ENCODE measurements at places on chromosomes 3 and 15.

GRCh38 chr15:65100442-65100841, 14.6 kb downstream of the UBAP1L start:
- no peak for DNase-seq

DNA sequence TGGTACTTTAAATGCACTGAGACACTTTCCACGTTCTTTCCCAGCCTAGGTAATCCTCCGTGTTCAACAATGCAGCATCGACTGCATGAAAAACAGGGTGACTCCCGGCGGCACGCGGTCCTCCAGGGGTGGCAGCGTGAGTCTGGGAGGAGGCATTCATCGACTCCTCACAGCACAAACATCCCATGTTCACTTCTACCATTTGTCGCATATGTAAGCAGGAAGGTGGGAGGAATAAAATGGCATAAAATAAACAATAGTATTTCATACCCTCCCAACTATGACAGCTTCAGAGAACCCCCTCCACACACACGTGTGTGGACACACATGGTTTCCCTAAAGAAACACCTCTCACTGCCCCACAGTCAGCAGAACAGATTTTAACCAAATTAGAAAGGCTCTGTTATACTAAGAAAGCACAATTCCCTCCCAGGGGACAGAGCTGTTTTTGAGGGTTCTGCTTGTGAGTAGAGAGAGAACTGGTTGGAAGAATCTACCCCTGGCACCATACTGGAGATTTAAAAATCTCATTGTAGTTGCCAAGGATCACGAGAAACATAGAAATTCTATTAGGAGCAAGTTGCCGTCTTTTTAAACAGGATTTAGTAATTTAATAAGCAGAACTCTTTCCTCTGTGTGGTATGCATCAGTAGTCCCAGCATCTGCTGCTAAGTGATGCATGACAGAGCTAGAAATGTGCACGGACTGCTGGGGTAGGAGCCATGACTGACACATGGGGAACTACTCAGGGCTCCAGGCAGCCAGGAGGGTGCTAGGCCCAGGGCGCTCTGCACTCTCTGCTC, 6.0 kb downstream of the FAM43A start:
- no peak for DNase-seq

- DNase-seq = no peak
Measured at GRCh38 chr3:78993375-78993774, 774.4 kb downstream of the ROBO1 start.

GRCh38 chr3:69181592-69182211, 59.3 kb upstream of the LMOD3 start:
- DNase-seq = no peak

DNA sequence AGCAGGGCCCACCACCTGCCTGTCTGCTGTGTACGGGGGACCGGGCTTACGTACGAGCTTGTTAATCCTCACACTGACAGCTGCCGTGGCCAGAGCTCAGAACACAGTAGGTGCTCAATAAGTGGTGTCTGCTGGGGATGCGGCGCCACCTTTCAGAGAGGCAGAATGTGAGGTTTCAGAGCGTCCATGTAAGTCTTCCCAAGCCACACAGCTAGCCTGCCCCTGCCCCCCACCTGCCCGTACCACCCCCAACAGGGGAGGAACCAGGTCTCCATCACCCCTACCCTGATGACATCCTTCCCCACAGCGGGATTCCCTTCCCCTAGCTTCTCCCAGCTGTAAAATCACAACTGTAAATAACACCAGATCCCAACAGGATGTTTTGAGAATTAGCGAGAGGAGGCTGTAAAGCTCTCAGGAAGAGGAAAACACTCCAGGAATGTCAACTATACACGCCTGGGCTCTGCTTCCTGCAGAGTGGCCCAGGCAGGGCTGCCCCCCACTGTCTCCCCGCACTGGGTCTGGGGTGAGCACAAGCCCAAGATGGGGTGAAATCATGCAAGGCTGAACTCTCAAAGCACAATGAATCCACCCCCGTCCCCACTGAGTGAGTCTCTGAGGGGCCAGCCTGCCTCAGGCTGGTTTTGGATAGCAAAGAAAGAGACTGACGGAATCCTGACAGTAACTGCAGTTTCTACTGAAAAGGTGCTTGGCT, 250.1 kb upstream of the LYSMD4 start:
- no peak for DNase-seq

- DNase-seq = no peak
Measured at GRCh38 chr3:170809007-170809974, 60.7 kb downstream of the RPL22L1 start.

DNA sequence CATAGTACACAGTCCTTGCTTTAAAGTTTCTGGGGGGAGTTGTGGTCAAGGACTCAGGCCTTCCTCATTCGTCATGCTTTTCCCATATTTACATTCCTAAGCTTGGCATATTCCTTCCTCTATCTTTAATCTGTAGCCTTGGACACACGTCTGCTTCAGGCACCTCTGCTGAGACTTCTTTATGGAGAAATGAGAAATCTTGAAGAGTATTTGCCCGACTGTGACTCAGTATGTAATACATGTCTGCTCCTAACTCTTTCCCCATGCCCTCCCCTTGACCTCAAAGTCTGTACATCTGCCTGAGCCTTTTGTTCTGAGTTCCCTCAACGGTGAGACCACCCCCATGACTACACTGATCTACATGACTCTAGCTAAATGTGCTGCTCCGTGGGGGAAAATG, 246.1 kb downstream of the SI start:
- DNase-seq = no peak

GRCh38 chr3:156478891-156479290, 76.0 kb downstream of the SSR3 start:
- no peak for DNase-seq

DNA sequence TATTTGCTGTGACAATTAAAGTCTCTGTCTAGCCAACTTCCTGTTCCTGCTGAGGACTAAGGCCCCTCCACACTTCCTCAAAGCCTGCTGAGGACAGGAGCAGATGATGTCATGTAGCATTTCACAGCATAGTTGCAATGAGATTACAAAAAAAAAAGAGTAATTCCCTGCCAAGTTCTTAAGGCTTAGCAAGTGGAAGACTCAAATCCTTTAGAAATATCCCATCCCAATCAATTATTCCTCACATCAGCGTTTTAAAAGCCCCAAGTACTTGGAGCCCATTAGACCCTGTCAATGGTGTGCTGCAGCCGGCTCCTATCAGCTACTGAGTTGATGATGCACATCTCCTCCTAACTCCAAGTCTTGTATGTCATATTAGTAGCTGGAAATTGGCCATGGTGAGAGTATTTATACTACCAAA, 51.7 kb downstream of the TRANK1 start:
- no peak for DNase-seq

- DNase-seq = no peak
Measured at GRCh38 chr3:68666429-68667136, 265.8 kb downstream of the TAFA4 start.

DNA sequence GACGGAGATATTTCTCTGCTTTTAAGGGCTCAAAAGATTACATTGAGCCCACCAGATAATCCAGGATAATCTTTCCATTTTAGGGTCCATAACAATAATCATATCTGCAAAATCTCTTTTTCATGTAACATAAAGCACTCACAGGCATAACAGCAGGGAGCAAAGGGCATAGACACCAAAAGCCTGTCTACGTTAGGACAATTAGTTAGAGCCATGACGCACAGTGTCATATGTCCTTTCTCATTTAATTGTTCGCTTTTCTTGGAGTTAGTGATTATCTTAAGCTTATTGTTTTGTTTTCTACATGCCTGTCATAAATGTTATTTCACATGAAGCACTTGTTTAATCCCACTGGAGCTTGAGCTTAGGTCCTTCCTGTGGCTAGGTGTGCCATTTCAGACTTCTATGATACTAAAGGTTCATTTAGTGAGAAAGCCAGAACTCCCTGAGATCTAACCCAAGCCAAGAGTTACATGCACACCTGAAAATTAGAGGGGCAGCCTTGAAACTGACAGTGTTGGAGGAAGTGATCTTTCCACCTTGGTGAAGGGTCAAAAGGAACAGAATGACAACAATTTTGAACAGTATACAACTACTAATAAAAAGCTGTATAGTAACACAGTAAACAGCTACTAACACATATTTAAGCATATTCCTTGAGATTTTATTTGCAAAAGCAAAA, 11.7 kb upstream of the HHATL start:
- DNase-seq = no peak

- DNase-seq = no peak
Measured at GRCh38 chr3:142273501-142273900, 48.1 kb upstream of the GK5 start.

DNA sequence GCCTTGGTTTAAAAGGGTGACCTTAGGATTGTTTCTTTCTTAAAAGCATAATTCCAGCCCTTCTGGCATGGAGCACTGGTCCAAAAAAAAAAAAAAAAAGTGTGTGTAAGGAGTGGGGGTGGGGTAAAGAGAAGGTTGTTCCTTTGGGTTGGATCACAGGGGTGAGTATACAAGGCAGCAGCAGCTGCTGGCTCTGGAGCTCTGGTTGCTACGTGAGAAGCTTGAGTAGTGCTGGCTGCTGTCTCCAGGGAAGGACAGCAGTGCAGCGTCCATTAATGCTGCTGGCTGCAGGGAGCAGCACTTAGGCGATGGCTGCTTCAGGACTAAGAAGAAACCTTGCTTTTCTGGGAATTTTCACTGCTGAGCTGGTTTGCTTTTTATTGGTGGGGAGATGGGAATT, 2.3 kb downstream of the SETD5 start:
- DNase-seq = no peak

DNA sequence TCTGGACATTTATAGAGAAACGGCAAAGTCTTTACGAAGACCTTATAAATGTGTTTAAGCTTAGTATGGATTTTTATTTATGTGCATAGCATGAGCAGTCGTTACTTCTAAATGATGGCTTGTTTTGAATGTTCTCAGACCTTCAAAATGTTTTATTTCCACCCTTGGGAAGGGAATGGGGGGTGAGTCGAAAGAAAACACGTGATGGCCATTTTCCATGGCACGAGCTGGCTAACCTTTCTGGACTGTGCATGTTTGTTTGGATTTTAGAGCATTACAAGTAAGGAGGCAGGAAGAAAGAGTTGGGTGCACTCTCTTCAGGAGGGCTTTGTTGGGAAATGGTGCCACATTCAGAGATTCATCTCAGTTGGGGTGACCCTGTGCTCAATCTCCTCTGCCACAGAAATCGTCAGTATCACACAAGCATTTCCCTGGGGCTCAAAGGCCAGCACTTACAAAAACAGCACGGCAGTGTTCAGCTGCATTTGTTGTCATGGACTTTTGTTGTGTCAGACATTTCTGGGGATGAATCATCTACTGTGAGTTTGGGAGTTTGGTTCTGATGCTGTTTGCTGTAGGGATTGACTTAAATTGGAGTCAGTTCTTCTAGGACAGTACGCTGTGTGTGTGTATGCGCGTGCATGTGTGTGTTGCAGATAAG, 52.3 kb upstream of the ADAMTS9 start:
- no peak for DNase-seq

GRCh38 chr3:150797155-150797554, 34.2 kb upstream of the SIAH2 start:
- no peak for DNase-seq

- no peak for DNase-seq
Measured at GRCh38 chr3:181713676-181714612, 2.2 kb downstream of the SOX2 start.

DNA sequence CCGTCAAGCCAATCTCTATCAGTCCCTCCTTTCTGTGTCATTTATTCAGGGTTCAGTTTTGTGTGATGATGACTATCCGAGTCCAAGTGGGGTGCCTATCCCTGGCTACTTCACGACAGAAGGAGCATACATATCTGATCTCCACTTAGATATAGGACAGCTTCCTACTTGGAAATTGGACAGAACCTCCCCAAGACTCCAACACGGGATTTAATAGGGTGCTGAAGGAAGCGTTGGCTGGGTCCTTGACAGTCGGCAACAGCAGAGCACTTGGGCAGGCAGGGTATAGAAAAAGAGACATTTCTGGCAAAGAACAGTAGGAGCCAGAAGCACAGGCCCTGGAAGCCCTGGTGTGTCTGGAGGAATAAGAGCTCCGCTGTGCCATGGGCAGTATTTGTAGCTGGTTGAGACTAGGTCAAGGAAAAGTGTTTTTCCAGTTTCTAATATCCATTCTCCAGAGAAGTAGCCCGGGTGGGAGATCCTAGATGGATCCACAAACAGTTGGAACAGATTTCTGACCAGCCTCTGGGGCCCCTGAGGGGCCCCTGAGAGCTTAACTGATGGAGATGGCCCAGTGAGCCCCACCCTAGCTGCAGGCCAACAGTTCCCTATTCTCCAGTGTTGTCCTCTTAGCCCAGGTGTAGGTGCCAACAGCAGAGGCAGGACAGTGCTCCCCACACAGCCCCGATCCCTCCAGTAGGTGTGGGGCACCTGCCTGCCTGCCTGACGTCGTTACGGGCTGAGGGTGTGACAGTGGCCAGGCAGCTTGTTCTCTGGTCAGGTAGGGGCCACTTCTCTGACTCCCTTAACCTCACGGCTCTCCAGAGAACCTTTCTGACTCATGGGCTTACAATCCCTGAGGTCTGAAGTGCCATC, 130.8 kb downstream of the CHCHD6 start:
- DNase-seq = no peak

GRCh38 chr3:10170915-10171478, 6.3 kb downstream of the IRAK2 start:
- no peak for DNase-seq

GRCh38 chr15:40102897-40103858, 5.5 kb downstream of the BMF start:
- DNase-seq = no peak

- no peak for DNase-seq
Measured at GRCh38 chr3:8891774-8892173, 71.5 kb downstream of the RAD18 start.

DNA sequence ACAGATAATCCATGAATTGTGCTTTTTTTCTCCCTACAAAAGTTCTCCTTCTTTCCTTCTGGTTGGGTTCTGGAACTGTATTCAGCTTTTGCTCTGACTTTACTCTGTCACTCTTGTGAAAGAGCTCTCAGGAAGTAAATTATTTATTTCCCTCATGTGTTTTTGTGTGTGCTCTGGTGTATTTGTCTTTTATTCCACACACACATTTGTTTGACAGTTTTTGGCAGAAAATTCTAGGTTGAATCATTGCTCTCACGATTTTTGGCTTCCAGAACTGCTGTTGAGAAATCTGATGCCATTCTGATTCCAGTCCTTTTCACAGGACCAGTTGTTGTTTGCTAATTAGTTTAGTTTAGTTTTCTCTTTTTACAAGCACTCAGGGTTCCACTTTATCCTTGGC, 172.8 kb downstream of the PLCH1 start:
- no peak for DNase-seq

- no peak for DNase-seq
Measured at GRCh38 chr3:35651851-35652250, 12.5 kb downstream of the ARPP21 start.

Measured in activated naive CD4-positive, alpha-beta T cell (primary cell).